ENCODE measurements at places on chromosomes 7 and 10. TPM values are rescaled to one million over a fixed set of nuclear protein-coding genes. Genes with fewer than 3 reads are reported as not detected.

DNA sequence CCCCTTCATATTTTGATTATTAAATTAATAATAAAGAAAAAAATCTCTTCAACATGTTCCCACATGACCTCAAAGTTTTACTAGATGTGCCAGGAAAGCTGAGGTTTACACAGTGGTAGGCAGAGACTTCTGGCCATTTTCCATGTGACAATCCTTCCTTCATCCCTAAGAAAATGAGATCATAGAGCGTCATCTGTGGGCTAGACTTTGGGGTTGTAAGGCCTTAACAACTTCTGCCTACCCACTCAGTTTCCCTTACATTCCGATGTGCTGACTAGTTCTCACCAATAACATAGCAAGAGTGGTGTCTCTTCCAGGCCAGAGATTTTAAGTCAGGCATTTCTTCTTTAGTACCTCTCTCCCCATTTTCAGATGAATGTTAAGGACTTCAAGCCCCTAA is 171.1 kb upstream of the PHF14 start:
- no peak for DNase-seq
- H3K4me3 ChIP-seq, result no peak overlapping the region
- H3K36me3 ChIP-seq, result no peaks in the 10 kb centered on the region
- no peaks in the 10 kb centered on the region for H3K4me1 ChIP-seq
- no peak overlapping the region for H3K27ac ChIP-seq

The MTPN gene
- 90.4 TPM for total RNA-seq

The CLEC2L gene
- total RNA-seq, result not detected

- no peak overlapping the region for H3K4me3 ChIP-seq
- DNase-seq, result no peak
- H3K4me1 ChIP-seq, result no peaks in the 10 kb centered on the region
- H3K27me3 ChIP-seq, result no peaks in the 10 kb centered on the region
- no peak overlapping the region for H3K27ac ChIP-seq
Measured at GRCh38 chr10:74575191-74575720, 251.1 kb upstream of the KAT6B start.

The ZNF786 gene
- 2.3 TPM for total RNA-seq

The FEZF1 gene
- total RNA-seq, result not detected

DNA sequence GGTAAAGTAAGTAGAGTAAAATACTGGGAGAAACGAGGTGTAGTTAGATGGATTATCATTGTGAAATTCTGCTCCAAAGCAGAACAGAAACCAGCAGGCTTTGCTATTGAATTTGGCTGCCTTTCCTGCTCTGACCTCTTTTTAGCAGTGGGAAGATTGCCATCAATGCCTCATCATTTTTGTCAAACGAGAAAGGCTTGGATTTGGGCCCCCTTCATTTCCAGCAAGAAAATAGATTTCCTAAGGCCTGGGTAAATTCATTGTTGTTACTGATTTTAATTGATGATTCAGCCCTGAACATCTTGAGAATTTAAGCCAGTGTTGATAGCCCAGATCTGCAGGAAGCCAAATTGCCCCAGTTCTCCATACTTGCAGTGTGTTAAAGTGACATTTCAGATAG is 35.2 kb upstream of the ASAH2 start:
- H3K4me1 ChIP-seq, result peaks cover 10% of the 10 kb centered on the region
- peak; percentile 7 for DNase-seq
- no peak overlapping the region for H3K4me3 ChIP-seq
- H3K27ac ChIP-seq, result no peak overlapping the region
- peaks cover 7% of the 10 kb centered on the region for H3K27me3 ChIP-seq

Measured in heart right ventricle (tissue), 16 donors.